Iris pigment epithelial cell (primary cell): ENCODE measurements at places on chromosomes 1 and 21.
A peak's percentile ranks its signal among the peaks of the same experiment; 100 is the strongest.

GRCh38 chr1:154801234-154802011 lies 68.7 kb downstream of the KCNN3 start:
- DNase-seq = no peak

DNA sequence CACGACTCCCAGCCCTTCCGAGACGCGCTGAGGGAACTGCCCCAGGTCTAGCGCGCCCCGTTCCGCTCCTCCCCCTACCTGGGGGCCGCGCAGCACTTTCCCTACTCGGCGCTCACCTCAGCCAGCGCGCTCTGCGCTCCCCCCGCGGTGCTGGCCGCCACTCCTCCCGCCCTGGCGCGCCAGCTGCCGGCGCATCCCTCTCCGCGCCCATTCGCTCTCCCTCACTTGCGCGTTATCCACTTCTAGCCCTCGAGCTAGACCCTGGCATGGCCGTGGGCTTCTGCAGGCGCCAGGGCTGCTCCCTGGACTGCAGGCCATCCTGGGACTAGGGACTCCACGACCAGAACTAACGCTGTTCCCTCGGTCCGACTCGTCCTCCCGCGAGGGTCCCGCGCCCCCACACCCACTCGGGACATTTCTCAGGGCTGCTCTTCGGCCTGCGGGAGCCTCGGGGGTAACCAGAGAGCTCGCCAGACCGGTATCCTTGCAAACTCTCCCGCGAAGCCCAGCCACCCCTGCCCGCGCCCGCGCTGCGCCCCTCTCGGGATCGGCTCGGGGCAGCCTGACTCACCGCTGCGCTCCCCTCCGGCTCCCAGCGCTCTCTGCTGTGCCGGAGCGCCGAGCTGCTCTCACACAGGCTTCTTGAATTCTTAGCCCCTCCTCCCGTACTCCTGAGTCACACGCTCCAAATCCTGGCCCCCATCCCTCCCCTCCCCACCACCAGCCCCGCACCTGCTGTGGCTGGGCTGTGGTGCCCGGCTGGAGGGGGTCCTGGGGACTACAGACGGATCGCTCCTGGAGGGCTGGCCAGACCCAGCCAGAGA lies at the start of gene NGF:
Gene NGF (minus strand): TSS at position 617 of the 824 bp plus-strand sequence. CDS start 51,454 bp downstream, outside the sequence.
- DNase-seq = peak; percentile 74

DNA sequence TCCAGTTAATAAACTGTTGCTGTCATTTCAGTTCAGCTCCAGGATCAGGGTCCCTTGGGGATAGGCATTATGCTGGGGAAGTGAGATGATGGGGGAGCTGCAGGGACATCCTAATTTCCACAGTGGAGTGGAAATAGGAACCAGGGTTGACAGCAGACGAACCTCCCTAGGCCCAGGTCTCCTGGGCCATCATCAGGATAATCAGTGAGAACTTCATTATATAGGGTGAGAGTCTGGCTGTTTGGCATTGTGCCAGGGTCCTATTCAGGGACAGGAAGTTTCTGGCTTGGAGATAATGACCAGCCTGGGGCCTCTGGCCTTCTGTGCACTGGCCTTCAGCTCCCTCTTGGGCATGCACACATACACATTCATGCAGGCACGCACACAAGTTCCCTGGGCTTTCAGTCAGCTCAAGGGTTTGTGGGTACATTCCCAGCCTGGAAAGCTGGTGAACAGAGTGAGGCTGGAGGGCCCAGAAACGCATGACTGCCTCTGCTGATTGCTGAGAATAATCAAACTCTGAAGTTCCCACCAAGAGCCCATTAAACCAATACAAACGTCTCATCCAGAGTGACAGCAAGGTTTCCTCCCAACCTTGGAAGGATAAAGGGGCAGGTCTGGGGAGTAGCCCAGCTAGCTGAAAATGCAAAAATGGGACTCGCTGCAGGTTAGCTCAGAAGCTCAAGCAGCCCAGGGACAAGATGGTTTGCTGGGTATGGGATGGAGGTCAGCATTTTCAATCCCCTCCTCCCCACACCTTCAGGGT lies 13.9 kb upstream of the LRIG2 start:
- DNase-seq = no peak

DNA sequence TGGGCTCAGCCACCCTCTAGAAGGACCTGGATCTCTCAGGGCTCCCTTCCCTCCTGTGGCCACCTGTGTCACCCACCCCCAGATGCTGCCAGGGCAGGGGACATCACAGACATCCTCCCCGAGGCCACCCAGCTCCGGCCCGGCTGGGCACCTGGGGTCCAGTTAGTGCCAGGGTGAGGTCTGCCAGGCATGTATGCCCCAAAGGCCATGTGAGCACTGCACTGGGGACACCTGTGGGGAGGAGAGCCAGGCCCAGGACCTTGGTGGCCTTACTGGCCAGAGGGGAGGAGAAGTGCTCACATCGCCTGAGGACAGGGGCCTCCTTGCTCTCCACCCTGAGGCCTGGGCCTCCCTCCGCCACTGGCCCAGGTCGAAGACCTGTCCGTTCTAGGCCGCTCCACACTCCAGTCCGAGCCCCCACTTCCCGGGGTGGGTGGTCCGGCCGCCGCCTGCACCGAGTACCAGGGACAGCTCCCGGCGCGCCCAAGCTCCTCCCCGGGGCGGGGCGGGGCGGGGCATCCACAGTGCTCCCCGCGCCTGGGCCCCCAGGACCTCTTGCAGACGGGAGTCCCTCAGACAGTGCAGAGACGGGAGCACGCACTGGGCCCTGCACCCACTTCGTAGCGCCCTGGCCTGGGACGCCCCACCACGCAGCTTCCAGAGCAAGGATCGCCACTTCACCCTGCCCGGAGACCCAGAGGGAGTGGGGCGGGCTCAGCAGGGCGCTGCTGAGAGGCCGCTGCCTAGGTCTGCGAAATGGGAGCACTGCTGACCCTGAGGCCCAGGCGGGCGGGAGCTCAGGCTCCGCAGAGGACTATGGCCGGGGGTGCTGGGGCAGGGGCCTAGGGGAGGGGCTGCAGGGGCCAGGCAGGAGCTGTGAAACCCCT lies 34.3 kb upstream of the CCDC27 start:
- no peak for DNase-seq

GRCh38 chr1:197955486-197956394 lies 38.6 kb downstream of the LHX9 start:
- peak; percentile 49 for DNase-seq

DNA sequence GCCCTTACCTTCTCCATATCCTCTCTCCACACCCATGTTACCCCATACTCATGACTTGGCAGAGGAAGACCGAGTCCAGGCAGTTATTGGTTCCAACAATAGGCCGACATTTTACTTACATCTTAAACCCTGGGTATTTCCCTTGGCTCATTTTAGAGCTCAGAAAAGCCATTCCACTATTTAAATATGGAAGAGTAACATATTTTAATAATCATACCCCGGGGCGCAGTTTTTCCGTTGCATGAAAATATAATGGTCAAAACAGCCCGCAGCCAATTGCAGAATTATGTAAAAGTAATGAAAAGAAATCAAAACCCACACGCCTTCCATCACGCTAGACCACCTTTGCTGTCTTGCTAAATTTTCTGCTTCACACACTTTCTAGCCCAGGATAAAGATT lies 48.5 kb downstream of the KAZN start:
- no peak for DNase-seq

GRCh38 chr1:237811633-237812032 lies 79.1 kb downstream of the ZP4 start:
- no peak for DNase-seq

DNA sequence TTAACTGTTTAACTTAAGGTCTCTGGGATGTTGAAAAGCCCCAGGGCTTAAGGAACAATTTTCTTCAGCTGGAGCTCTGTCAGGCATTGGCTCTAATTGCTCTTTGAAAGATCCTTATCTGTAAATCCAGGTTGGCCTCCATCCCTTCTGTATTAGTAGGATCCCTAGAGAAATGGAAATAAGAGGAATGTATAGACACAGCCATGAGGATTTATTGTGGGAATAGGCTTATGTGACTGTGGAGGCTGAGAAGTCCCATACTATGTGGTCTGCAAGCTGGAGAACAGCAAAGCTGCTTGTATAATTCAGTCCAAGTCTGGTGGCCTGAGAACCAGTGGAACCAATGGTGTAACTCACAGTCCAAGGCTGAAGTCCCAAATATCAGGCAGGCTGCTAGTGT lies 47.6 kb upstream of the VAV3 start:
- no peak for DNase-seq

DNA sequence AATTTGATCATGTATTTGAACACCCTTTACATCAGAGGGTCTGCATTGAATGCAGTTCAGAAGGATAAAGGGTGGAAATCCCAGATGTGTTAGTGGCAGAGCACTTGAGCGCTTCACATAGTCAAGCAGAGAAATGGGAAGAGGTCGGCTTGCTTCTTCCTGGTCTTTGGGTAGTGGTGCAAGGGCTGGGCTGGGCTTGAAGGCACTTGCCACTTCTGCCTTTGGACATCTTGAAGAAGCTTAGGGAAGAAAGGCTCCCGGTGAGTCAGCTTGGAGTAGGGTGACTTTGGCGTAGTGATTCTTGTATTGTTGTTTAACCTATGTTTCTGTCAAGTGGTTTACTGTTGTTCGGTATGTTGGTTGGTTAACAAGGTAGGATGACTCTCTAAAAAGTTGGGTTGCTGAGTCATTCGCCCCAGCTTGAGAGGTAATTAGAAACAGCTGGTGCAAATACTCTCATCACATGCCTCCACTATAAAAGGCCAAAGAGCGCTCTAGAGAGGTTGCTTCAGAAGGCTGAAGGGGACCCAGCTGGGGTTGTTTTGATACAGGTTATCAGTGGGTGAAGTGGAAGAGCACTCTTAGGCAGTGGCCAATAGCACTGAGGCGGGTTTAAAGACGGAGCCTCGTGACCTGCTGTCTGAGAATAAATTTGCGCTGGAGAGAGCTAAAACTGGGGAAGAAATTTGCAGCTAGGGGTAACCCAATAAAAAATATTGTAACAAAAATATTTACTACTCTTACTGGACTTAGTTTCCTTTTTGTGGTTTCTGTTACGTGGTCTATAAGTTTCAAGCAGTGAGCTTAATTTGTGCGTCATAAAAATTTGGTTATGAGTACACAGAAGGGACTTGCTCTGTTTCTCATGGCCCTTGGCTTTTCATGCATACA lies 1.4 kb downstream of the BACH1 start:
- peak; percentile 95 for DNase-seq

DNA sequence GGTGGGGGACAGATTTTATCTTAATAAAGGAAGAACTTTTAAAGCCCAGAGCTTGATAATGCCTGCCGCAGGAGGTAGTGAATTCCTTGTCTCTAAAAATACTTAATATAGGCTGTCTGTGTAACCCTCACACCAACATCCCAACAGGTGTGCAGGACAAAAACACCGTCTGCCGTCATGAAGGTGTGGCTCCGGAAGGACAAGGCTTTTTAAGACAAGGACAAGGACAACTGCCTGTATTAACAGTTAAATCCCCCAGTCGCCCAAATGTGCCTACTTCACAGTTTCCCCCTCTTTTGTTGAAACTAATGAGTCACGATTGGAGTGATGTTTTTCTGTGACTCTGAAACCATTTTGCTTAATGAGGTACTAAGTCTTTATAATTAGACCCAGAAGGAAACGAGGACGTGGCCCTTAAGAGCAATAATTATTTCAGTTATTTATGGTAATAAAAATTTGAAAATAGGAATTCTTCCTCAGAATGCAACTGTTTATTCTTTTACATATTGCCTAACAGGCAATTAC lies 27.3 kb upstream of the SPATA6 start:
- DNase-seq = no peak

GRCh38 chr1:109314795-109315194 lies 8.0 kb upstream of the MYBPHL start:
- peak; percentile 46 for DNase-seq

GRCh38 chr1:22447621-22448111 lies 4.0 kb upstream of the ZBTB40 start:
- peak; percentile 75 for DNase-seq

- peak; percentile 16 for DNase-seq
Measured at GRCh38 chr1:80542231-80542630, 1258.5 kb upstream of the ADGRL2 start.
